ENCODE measurements at places on chromosomes 6 and 20.

DNA sequence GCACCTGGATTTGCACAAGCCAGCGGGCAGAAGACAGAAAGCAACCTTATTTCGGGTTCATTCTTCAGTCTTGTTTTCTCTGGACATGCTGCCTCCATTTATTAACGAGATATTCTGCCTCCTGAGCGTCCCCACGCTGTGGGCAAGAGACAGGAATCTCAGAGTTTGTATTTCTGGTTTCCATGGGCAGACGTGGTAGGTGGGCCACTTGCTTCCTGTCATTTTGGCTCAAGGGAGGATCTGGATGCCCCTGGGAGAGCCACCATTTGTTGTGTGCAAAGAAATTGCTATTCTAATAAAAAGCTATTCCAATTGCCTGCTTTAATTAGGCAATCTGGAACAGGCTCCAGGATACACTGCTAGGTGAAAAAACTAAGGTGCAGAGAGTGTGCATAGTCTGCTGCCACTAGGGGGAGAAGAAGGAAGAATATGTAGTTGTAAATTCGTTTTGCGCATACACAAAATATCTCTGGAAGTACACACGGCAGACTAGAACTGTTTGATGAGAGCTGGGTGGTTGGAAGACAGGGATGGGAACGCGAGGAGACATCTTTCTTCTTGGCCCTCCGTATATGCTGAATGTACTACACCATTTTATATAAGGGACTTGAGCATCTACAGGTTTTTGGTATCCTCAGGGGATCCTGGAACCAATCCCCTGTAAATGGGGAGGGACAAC is 30.1 kb upstream of the SLC16A10 start:
- DNase-seq, result no peak

DNA sequence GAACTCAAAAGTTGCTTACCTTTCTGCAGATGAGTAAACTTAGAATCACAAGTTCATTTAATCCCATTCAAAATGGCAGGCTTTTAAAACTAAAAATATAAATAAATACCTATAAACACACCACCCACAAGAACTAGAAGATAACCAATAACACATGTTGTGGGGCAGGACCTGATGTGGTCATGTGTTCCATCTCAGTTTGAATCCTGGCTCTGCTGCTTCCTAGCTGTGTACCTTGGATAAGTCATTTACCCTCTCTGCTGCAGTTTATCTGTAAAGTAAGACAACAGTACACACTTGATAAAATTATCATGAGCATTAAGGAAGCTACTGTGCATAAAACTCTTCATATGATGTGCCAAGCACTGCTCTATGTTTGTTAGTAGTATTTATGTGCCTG is 22.0 kb downstream of the TRIM27 start:
- DNase-seq, result no peak

DNA sequence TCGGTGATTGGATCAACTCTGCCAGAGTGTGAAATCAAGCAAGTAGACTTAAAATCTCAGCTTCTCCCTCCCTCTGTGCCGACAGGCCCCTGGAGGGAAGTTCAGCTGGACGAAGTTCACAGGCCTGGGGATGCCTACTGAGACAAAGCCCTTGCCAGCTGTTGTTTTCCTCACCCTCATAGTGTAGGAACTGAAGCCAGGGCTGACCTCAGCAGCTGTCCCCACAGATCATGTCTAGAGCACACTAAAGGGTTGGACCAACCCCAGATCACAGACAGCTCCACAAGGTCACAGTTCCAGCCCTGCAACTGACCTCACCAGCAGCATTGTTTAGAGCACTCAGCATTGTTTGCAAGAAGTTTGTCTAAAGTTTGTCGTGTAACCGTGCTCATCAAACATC is 261.9 kb upstream of the ECI2 start:
- no peak for DNase-seq

- DNase-seq, result no peak
Observed at GRCh38 chr20:43283126-43283525, 93.4 kb upstream of the PTPRT start.

DNA sequence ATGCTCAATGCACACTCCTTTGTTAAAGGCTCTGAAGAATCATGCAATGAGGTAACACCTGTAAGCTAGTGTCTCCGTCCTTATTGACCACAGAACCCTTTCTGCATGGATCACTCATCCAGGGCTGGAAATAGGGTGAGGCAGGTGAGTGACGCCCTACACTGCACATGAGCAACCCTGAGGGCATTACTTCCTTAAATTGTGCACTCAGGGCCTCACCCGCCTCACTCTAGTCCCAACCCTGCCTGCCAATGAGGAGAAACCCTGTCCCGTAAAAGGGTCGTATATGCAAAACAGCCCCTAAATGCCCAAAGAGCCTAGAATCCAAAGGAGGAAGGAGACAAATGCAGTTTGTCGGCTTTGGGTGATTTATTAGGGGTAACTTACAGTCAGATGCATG is 33.6 kb upstream of the NOP56 start:
- no peak for DNase-seq

DNA sequence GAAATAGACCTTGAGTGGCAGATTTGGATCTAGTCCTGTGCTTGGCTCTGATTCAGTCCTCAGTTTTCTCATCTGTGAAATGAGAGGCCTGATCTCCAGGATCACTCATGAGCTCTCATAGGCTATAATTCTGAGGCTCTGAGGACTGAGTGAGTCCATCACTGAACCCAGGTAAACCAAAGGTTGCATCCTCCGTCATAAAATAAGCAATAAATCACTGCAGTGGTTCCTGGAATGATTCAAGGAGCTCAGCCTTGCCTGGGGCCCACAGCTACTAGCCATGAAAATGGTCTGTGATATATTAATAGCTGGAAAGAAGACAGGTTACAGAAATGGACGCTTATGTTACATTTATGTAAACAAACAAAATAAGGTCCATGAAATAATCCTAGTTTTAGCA is 124.8 kb downstream of the MAP3K7 start:
- no peak for DNase-seq

GRCh38 chr20:21522481-21523280 is 8.8 kb upstream of the NKX2-2 start:
- no peak for DNase-seq

- DNase-seq, result no peak
Observed at GRCh38 chr20:2023151-2023550, 29.3 kb upstream of the PDYN start.

GRCh38 chr20:818001-818664 is 15.4 kb upstream of the FAM110A start:
- no peak for DNase-seq

DNA sequence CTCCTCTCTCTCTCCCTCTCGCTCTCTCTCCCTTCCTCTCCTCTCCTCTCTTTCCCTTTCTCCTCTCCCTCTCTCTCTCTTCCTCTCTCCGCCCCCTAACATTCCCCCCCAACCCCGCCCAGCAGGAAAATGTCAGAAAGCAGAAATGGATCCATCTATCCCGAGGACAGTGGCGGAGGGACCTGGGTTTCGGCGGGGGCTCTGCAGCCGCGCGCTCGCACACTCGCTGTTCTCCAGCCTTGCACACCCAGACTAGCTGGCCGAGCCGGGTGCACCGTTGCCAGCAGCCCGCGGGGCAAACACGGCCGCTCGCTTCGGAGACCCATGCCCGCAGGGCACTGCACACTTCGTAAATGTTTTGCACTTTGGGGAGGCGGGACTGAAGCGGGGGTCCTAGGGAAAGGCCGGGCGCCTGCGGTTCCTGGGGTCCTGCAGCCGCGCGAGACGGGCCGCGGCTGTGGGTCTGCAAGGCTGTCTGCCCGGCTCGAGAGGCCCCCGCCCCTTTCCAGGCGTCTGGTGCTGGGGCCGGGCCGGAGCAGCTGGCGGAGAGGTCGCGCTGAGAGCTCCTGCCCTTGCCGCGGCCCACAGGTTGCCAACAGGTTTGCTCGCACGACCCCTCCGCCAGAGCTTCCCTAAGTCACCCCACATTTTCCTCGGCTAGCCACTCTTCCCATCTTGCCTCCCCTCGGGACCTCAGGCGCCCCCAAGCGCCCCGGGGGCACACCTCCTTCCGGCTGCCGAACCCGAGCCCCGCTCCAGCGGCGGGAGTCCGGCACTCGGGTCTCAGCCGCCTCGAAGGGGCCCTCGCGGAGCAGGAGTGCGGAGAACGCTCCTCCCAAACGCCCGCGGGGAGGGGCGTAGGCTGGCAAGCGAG is 818 bp upstream of the MDGA1 start:
- DNase-seq, result no peak

DNA sequence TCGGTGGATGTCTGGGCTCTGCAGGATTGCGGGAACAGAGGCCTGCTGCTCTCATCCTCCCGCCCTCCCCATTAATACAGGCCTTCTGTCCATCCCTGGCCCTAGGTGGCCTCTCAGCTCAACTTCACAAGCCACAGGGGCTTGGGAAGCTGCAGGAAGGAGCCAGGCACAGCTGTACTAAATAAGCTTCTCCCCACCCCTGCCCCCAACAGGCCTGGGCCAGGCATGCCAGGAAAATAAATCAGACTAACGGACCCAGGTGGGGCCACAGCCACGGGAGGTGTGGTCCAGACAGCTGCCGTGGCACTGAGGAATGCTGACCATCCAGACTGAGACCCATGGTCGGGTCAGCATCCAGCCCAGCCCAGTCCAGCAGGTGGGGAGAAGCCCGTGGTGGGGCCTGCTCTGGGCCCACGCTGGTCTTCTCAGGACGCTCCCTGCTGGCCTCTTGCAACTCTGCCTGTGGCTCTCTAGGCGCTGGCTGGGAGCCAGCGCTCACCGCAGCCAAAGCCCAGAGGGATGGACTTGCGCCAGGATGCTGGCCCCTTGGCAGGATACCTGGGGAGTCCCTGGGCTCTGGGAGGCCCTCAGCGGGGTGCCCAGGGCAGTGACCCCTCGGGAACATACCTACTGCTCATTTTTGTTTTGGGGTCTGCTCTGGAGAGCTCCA is 8.6 kb upstream of the YTHDF1 start:
- DNase-seq, result no peak

DNA sequence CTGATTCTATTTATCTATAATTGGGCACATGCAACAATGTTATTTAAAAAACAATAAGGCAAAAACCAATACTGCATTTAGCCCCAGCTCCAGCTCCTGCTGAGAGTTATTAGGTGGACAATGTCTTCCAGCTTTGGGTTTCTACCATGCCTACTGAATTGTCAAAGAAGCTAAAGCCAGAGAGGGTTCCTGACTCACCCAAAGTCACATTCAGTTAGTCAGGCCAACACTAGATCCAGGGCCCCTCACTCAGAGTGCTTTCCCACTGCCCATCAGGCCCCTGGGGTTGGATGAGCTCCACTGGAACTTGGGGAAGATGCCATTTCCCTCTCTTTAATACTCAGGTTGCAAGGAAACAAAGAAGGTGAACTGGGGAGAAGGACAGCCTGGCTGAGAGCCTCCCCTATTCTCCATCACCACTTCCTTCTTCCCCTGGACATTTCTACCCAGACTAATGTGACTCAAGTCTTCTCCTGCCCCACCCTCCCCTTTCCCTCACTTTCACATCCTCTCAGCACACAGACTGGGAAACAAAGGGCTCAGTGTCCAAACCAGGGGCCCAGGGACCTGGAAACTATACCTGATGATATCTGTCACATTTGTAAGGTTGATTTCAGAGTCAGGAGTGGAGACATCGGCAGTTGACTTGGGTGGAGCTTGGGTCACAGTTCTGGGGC is 6.0 kb downstream of the TREM1 start:
- DNase-seq, result no peak

DNA sequence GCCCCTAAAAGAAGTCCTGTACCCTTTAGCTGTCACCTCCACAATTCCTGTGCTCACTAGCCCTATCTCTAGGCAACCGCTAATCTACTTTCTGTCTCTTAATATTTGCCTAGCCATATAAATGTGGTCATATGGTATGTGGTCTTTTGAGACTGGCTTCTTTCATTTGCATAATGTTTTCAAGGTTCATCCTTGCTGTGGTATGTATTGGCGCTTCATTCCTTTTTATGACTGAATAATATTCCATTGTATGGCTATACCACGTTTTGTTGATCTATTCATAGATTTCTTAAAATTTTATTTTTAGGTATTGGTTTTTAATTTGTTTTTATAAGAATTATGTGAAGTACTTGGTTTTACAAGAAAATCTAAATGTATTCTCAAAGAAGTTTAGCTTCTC is 70.0 kb downstream of the MAP3K4 start:
- no peak for DNase-seq

GRCh38 chr6:52373151-52373690 is 11.3 kb downstream of the PAQR8 start:
- DNase-seq, result no peak

DNA sequence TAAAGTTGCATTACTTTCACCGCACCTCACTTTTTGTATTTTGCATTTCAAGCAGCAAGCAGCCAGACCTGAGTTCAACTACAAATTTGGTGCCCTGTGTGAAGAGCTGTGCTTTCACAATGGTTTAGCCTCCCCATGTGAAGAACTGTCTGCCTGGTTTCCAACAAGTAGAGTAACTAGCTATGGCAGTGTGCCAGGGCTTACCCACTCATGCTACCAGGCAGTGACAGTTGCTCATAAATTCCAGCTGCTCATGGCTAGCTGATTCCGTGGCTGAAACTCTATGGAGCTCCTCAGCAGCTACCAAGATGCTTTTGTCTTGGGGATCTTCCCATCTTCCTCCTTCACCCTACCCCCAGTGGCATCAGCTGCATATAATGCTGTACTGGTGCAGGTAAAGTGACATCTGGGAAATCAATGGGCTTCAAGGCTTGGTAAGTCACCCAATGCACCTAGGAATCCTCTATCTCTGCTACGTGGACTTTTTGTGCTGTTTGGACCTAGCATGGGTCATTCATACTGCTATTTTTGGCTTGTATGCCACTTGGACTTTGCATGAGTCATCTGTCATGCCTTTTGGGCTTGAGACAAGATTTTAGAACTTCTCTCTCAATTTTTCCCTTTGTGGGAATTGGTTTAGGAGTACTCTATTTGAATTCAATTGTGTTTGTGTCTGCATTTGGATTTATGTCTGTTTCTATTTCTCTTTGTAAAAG is 176.5 kb upstream of the GJE1 start:
- no peak for DNase-seq

DNA sequence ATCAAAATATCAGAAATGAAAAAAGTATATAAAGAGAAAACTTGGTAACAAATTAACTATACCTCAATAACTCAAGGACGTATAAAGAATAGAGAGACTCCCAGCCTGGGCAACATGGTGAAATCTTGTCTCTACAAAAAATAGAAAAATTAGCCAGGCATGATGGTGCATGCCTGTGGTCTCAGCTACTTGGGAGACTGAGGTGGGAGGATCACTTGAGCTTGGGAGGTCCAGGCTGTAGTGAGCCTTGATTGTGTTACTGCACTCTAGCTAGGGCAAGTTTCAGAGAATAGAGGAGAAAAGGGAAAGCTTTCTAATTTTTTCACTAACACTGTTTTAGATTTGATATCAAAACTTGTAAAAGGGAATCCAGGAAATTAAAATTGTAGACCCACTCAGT is 295.9 kb downstream of the GJA1 start:
- DNase-seq, result no peak

GRCh38 chr6:121594053-121594452 is 158.6 kb downstream of the GJA1 start:
- no peak for DNase-seq

GRCh38 chr6:20309186-20309585 is 92.5 kb upstream of the E2F3 start:
- DNase-seq, result no peak

- DNase-seq, result no peak
Observed at GRCh38 chr6:84123186-84123585, 89.6 kb downstream of the MRAP2 start.

- no peak for DNase-seq
Observed at GRCh38 chr6:155121294-155121693, 126.2 kb downstream of the TIAM2 start.
